ENCODE measurements at places on chromosomes 2 and 18.
A peak's percentile ranks its signal among the peaks of the same experiment; 100 is the strongest.

- DNase-seq, result no peak
Measured at GRCh38 chr2:8000870-8001269, 681.0 kb upstream of the ID2 start.

DNA sequence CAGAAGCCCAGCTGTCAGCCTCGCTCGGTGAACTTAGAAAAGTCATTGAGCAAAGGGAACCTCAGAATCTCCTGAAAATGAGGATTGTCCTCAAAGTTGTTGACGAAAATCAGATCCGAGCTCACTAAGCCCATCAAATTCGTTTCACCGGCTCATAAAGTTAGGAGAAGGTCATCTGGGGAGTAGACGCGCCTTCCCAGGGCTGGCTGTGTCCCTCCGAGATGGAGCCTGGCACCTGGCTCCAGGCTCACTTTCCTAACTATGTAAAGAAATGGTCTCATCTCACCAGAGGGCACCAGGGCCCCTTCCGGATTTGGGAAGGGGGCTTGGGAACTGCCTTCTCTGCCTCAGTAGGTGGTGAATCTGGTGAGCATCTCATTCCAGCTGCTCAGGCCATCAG is 145.5 kb downstream of the PXDN start:
- no peak for DNase-seq

- no peak for DNase-seq
Measured at GRCh38 chr2:139992078-139992477, 1211.9 kb upstream of the NXPH2 start.

- no peak for DNase-seq
Measured at GRCh38 chr2:150520887-150521664, 33.6 kb upstream of the RND3 start.

GRCh38 chr18:37853706-37854105 is 288.1 kb upstream of the CELF4 start:
- DNase-seq, result no peak

DNA sequence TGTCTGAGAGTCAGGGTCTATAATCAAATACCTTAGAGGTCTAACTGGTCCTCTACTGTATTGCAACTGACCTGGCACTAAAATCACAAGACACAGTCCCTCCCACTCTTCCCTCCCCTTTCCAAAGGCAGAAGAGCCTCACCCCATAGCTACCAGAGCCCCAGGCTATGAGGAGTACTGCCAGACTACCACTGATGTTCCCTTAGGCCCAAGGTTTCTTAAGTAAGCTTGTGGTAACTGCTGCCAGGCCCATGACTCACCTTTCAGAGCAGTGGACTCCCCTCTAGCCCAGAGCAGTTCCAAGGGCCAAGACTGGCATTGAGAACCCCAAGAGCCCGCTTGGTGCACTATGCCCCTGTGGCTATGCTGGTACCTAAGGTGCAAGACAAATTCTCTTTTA is 1193.4 kb downstream of the DSC3 start:
- DNase-seq, result no peak

- DNase-seq, result no peak
Measured at GRCh38 chr2:173690349-173690748, 274.8 kb downstream of the SP3 start.

DNA sequence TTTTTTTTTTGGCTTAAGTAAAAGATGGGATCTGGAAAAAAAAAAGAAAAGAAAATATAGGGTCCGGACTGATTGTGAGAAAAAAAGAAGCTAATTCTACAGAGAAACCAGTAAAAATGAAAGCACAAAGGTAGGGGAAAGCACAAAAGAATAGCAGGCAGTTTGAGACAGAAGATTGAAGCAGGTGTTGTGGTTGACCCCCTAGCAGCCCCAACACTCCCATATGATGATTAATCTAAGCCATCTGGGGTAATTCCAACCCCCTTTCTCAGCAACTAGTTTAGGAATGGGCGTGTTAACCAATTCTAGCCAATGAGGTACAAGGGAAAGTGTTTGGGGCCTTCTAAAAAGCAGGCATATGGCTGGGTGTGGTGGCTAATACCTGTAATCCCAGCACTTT is 77.0 kb downstream of the MBD2 start:
- DNase-seq, result no peak

DNA sequence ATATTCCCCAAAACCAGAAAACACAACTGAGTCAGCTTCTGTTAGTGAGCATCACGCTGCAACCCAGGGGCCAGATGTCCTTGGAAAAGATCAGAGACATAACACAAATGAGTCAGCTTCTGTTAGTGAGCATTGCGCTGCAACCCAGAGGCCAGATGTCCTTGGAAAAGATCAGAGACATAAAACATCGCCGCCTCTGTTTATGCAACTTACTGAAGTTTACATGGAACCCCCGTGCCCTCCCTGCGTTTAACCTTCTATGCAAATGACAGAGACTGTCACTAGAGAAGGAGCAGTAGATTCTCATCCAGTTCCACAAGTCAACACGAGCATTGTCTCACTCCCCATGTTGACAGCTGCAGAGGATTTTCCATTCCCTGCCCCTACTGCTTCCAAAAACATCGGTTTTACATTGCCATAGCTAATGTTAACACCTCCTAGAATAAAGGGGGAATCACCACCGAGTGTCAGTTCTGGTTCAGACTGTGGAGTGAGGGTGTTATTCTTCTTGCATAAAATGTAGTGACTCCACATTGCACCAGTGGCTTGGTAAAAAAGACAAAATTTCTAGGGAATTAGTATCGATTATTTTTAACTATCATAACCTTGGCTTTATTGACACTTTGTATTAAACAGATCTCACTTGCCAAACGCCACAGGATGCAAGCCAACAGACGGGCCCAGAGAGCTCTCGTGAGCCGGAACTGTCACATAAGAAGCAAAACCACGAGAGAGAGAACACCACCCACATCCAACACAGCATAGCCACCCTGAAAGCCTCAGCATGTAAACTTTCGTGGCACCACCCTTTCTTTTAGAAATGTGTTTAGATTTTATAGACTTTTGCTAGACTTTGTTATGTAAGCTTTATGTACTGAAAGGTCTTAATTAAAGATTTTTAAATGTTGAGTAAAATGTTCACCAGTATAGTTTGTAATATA is 87.7 kb downstream of the SH3YL1 start:
- peak; percentile 30 for DNase-seq

- DNase-seq, result no peak
Measured at GRCh38 chr2:106205488-106205887, 11.4 kb upstream of the UXS1 start.

DNA sequence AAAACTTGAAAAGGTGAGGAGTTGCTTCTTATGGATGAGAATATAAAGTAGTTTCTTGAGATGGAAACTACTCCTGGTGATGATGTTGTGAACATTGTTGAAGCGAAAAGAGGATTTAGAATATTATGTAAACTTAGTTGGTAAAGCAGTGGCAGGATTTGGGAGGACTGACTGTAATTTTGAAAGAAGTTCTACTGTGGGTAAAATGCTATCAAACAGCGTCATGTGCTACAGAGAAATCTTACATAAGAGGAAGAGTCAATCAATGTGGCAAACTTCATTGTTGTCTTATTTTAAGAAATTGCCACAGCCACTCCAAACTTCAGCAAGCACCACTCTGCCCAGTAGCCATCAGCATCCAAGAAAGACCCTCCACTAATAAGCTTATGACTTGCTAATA is 112.9 kb upstream of the ZEB2 start:
- DNase-seq, result no peak
